ENCODE measurements at places on chromosomes 1 and 21.

DNA sequence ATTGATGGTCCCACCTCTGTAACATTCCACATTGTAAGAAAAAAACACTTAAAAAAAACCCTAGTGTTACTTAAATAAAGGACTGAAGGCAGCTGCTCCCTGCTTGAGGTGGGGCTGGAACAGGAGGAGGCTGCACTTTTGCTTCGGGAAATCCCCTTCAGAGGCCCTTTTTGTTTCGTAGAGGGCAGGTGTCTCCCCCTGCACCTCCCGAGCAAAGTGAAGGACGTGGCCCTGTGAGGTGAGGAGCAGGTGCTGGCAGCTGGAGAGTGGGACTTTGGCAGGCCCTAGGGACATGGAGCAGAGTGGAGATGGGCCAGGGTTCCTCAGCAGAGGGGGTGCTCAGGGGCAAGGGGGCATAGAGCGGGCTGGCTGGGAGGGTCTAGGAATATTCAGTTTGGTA, 33.4 kb upstream of the WNT4 start:
- no peaks in the 10 kb centered on the region for H3K36me3 ChIP-seq
- H3K4me3 ChIP-seq: no peak overlapping the region
- peak; percentile 28 for DNase-seq
- H3K27me3 ChIP-seq: peaks cover 17% of the 10 kb centered on the region
- H3K27ac ChIP-seq: no peak overlapping the region

- no peak overlapping the region for H3K4me3 ChIP-seq
- DNase-seq: no peak
- H3K27me3 ChIP-seq: peaks cover 13% of the 10 kb centered on the region
- H3K36me3 ChIP-seq: no peaks in the 10 kb centered on the region
- no peak overlapping the region for H3K27ac ChIP-seq
Observed at GRCh38 chr1:43512133-43512532, 18.6 kb upstream of the PTPRF start.

- no peak overlapping the region for H3K4me3 ChIP-seq
- H3K4me1 ChIP-seq: peaks cover 8% of the 10 kb centered on the region
- no peak overlapping the region for H3K27ac ChIP-seq
- H3K36me3 ChIP-seq: peaks cover 6% of the 10 kb centered on the region
Observed at GRCh38 chr1:212630158-212630900, 21.8 kb downstream of the ATF3 start.

- no peaks in the 10 kb centered on the region for H3K27me3 ChIP-seq
- no peak overlapping the region for H3K27ac ChIP-seq
- no peaks in the 10 kb centered on the region for H3K4me1 ChIP-seq
- H3K36me3 ChIP-seq: no peaks in the 10 kb centered on the region
Observed at GRCh38 chr1:151520359-151520758, 9.2 kb downstream of the CGN start.

DNA sequence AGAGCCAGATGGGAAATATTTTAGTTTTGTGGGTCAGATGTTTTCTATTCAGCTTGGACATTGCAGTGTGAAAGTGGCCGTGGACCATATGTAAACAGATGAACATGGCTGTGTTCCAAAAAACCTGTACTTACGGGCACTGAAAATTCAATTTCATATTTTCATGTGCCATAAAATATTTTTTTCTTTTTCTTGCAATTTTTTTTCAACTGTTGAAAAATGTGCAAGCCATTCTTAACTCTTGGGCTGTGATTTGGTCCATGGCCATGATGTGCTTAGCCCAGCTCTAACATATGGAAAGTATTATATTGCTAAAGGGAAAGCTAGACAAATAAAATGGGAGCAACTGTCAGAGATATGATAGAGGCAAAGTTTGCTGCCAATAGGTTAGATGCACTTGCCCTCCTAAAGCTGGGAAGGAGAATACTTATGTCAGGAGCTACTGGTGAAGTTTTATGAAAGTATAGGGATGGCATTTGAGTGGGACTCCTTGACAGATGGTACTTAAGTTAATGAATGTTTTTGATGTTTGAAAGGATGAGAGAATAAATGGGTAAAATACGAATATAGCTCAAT, 240.3 kb downstream of the RYR2 start:
- no peak overlapping the region for H3K27ac ChIP-seq
- no peaks in the 10 kb centered on the region for H3K27me3 ChIP-seq
- H3K4me1 ChIP-seq: no peaks in the 10 kb centered on the region
- DNase-seq: no peak
- no peak overlapping the region for H3K4me3 ChIP-seq
